Stimulated activated CD8-positive, alpha-beta memory T cell treated with anti-CD3 and anti-CD28 coated beads, Interleukin-2, amount 100 ng/mL, for 1 hour (primary cell): ENCODE measurements at places on chromosomes 4 and X.

DNA sequence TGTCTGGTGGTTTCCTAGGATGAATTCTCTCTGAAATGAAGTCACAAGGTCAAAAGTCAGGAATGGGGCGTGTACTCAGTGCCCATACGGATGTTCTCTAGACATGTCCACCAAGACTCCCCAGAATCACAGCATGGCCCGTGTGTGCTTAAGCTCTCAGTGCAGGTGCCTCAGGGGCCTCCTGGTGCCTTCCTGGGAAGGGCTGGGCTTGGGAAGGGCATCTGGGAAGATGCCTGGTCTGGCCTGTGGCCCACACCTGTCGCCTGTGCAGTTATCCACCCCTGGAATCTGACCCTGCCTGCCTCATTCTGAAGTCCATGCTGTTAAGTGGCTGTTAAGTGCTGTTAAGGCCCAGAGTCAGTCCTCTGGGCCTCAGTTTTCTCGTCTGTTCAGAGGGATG, 31.2 kb downstream of the SORCS2 start:
- DNase-seq: no peak

DNA sequence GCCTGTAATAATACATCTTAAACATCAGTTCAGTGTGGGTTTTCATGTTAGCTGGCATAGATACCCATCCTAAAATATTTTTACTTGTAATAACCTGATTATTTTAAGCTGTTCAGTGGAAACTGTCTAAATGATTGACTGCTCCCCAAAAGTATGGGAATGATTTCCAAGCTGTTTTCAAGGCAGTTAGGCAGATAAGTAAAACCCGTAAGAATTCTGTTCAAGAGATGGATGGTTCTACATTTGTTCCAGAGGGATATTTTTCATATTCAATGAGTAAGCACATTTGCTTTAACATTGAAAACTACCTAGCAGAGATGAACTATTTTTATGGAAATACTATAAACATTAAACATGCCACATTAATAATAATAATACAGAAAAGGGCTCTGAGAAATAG, 161.1 kb downstream of the UNC5C start:
- no peak for DNase-seq

DNA sequence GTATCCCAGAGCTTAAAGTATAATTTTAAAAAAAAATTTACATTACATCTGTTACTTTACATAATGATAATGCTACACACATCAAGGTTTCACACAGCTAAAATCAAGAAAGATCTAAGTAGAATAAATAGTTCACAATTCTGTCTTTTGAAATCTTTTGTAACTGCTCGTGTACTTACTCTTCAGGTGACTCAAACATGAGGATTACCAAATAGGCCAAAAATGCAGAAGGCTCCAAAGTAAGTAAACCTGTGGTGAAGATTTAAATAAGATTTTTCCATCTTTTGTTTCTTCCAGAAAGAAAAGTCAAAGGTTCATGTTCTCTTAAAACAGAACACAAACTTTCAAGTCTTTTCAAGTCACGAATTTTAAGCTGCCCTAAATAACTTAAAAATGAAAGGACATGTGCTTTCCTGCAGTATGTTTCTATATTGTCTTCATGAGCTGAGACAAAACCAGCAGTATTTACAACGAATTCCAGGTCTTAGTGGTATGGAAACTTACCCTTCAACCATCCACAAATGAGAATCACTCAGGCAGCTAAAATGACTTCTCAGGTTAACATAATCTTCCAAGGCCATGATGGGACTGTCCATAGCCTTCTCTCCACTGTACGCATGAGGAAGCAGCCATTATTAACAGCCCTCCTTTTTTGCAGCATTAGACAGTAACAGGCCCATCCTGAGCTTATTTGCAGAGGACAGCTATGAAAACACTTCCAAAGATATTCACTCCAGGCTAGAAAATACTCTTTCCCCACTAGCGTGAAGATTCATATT, 172.8 kb upstream of the EDNRA start:
- no peak for DNase-seq

DNA sequence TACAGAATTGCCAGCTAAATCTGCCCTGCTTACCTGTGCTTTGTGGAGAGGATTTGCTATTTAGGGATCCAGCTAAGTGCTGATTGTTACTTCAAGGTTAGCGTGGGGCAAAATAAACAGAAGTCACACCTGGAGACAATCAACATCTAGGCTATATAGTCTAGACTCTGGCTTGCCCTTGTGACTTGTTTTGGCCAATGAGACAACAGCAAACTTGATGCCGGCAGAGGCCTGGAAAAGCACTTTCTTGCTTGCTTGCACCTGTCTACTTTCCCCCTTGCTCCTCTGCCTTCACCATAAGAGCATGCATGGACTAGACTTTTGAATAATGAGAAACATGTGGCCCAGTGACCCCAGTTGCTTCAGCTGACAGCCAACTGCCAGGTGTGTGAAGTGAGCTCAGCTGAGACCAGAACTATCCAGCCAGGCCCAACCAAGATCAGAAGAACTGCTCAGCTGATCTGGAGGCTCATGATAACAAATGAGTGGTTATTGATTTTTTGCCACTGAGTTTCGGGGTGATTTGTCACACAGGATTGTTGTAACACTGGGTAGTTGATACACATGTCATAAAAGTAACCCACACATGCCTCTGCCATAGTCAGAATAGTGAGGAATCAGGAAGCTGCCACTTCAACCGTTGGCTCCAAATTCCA, 164.4 kb downstream of the RBMX2 start:
- DNase-seq: no peak

DNA sequence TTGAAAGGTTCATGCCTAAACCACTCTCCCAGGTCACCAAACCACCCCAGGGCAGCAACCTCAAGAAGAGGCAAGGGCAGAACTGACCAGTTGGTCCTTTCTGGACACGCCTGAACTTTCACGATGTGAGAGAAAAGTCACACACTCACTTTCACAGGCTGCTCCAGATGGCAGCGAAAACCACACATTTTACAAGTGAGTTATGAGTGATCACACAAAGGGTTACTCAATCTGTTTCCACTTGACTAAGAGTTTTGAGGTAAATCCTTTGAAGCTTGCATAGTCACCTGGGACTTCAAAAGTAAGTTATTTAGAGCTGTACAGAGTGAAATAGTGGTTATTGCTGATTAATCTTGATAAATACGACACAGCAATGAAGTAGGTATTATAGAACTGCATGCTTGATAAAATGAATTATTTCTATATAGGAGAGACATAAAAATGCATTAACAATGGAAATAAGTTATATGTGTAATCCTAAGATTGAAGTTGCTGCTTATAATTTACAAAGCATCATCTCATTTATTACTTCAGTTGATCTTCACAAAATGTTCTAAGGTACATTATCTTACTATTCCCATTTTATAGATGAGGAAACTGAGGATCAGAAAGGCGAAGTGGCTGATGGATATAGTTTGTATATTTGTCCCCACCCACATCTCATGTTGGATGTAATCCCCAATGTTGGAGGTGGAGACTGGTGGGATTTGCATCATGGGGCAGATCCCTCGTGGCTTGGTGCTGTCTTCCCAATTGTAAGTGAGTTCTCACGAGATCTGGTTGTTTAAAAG, 103.0 kb upstream of the KLF3 start:
- DNase-seq: no peak

DNA sequence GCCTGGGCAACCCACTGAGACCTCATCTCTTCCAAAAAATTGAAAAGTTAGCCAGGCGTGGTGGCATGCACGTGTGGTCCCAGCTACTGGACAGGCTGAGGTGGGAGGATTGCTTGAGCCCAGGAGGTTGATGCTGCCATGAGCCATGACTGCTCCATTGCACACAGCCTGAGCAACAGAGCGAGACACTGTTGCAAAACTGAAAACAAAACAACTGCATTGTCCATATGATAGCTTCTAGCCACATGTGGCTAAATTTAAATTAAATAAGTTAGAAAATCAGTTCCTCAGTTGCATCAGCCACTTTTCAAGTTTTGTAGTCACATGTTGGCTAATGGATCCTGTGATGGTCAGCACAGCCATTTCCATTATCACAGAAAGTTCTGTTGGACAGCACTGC, 67.9 kb downstream of the GAB1 start:
- DNase-seq: no peak

- no peak for DNase-seq
Measured at GRCh38 chrX:12441381-12442128, 303.3 kb downstream of the FRMPD4 start.

- no peak for DNase-seq
Measured at GRCh38 chr4:147343692-147344091, 137.2 kb upstream of the EDNRA start.

DNA sequence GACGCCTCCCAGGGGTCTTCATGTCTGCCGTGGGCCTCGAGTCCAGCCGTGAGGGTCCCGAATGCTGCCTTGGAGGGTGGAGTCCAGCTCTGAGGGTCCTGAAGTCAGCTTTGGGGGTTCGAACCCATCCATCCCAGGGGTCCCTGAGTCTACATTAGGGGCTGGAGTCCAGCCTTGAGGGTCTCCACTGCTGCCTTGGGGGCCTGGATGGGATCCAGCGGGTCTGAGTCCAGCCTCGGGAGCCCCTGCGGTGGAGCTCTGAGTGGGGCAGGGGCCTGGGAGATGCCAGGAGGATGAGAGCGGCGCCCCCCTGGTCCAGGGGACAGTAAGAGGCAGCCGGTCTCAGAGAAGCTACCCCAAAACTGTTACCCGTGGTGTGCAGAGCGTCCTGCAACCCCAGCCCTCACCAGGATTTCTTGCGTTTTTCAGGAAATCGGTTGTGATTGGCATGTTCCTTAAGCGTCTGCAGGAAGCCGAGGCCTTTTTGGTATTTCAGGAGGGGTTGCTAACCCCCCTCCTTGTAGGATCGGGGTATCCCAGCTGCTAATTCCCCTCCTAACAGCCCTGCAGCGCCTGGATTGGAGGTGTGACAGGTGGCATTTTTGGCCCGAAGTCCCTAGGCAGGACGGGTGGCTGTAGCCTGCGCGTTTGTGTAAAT, 1.7 kb upstream of the GTPBP6 start:
- DNase-seq: no peak

- DNase-seq: no peak
Measured at GRCh38 chr4:29423836-29424721, 1296.1 kb upstream of the PCDH7 start.

- DNase-seq: no peak
Measured at GRCh38 chrX:108297290-108297689, 140.9 kb downstream of the COL4A6 start.

DNA sequence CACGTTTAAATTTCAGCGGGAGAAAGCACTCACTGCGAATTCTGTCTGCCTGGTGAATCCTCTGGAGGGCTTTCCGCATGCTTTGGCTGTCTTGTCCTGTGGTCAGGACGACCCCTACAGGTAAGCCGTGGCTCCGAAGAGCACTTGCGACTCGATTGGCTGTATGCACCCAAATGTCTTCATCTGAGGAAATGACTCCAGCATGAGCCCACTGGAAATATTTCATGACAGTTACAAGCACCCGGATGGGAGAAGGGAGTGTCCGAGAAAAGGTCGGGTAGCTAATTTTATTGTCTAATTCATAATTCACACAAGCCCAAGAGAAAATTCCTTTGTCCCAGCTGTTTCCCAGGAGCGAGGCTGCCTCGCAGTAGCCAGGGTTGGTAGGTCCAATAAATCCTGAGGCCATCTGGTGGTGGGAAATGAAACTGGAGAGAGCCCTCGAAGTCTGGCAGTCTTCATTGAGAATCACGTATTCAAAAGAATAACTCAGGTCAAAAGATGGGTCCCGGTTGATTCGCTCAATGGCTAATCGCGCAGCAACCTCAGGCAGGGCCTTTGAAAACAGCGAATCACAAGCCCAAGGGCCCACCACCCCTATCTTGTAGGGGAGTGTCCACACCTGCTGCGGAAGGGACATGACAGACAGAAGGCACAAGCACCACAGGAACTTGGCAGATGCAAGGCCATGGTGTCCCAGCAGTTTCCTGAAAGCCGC, 6.6 kb downstream of the GUCY2F start:
- DNase-seq: no peak

DNA sequence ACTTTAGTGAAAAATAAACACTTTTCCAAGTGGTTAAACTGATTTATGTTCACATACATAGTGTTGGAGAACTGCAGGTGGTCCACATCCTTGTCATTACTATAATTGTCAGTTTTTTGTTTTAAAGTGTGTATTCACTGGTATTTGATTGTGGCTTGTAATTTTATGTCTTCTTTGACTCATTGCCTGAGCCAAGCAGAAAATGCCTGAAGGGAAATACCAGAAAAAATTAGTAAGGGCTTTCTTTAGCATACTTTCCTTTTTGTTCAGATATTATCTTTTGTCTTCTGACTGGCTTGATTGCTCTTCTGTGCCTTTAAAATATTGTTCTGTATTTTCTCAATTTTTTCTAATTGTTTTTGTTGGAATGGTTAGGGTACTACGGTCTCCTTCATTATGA, 981.3 kb downstream of the C4orf33 start:
- no peak for DNase-seq

DNA sequence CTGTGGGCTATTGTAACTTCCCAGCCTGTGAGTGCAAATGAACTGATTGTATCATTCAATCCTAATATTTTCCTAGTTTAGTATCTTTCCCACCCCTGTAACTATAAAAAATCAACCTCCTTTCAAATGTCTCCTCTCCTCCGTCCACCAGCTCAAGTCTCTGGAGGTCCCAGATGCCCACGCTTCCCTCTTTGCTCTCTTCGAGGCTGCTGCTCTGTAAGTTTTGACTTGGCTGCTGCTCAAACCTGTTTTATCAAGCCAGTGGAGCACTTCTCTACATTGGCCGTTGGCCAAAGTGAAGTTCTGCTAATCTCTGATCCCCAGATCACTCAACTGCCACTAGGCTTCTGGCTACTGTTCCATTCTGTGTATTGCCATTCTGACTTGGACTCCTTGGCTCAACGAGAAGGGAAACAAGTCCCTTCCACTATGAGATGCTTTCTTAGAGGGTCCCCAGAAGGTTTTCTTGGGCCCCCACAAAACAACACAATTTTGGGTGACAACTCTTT, 60.7 kb upstream of the RAPGEF2 start:
- DNase-seq: no peak

DNA sequence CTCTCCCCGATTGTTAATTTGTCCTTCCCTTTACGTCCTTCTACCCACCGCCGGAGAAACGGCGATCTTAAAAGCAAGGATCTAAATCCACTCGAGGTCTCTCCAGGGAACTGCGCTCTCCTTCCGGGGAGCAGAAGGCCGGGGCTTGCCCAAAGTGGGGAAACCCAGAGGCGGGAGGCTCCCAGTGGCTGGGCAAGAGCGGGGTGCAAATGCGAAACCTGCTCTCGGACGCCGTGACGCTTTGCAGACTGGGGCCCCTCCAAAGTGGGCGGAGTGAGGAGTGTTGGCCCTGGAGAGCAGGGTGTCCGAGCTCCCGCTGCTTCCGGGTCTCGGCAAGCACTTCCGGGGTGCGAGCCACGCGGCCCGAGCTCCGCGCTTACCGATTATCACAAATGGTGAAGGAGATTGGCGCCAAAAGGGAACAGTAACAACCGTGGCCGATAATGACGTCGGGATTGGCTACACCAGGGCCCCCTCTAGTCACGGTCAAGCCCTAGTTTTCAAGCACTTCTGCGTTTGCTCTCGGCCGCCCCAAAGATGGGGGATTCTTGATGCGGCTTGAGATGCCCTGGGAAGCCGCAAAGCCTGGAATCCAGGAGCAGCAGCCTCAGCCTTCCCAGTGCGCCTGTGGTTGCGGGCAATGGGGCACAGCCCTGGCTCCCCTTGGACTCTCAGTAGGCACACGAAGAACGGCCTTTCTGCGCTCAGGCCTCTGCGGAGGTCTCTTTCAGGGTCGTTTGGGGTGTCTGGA, 29.0 kb downstream of the HAND2 start:
- no peak for DNase-seq
